ENCODE measurements at places on chromosomes 16 and 17.

- no peak for DNase-seq
Observed at GRCh38 chr16:29835926-29836325, 15.7 kb downstream of the MVP start.

GRCh38 chr16:89408315-89408714 is 82.0 kb downstream of the ANKRD11 start:
- DNase-seq = no peak

DNA sequence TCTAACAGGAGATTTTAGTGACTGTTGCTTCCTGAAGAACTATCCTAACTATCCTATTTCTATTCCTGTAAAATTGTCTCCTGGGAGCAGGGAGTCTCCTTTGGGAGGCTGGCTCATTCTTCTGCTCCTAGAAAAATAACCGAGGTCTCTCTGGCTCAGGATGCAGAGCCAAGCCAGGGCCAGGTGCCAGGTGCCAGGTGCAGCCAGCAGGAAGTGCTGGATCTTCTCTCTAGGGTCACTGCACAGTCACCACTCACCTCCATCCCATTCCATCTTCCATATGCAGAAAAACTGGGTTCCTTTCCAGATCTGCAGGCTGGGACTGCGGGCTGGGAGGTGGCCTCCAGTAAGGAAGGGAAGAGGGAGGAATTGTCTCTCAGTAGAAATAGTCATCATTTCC is 3.8 kb upstream of the TMC7 start:
- DNase-seq = no peak

DNA sequence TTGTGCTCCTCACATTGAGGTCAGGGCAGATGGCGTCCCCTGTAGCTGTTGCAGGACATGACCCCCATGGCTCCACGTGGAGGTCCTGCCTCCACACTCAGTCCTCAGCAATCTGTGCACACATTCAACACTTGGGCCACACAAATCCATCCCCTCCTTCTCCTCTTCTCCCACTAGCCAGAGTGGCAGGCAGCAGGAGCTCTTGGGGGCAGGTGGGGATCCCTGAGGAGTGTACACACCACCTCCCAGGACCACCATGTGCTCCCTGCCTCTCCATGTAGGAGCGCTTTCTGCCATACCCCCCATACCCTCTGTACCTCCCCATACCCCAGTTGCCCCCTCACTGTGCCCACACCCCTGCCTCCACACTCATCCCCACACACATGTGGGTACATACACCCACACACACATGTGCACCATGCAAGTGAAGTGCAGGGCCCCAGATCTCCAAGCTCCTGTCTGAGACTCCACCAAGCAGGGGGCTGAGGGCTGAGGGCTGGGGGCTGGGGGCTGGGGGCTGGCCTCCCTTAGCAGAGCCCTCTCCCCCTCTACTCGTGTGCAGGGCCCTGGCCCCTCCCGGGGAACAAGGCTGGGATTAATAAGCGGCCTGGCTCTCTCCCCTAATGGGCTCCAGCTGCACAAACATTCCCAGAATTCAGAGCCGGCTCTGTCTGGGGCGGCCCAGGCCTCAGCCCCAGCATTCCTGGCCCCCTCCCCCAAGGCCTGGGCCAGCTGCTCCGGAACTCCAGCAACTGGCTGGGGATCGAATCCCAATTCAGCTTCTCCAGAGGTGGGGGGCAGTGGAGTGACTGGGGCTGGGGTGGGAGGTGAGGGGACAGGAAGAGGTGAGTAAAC is 48.2 kb upstream of the MEIOC start:
- no peak for DNase-seq

- peak; percentile 50 for DNase-seq
Observed at GRCh38 chr17:40615068-40615840, 32.4 kb downstream of the SMARCE1 start.

- no peak for DNase-seq
Observed at GRCh38 chr17:40648384-40648968, 858 bp upstream of the SMARCE1 start.

- no peak for DNase-seq
Observed at GRCh38 chr17:12386225-12386624, 279.5 kb upstream of the MYOCD start.

- no peak for DNase-seq
Observed at GRCh38 chr16:74029115-74029792, 267.4 kb upstream of the PSMD7 start.

DNA sequence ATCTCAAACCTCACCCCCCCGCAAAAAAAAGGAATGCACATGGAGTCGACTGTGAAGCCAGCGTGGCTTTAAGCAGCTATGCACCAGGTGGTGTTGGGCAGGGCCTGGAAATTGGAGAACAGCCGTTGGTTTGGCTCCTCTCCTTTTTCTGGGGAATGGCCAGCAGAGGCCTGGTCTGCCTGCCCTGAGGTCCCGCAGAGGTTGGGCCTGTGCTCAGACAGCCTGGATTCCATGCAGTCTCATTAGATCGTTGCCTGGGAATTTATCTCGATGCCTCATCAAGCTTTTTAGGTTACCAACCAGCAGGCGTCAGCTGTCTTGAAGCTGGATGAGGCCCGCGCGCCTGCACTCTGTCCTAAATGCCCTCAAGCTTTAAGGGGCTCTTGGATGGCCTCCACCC is 9.8 kb downstream of the SLC12A3 start:
- DNase-seq = no peak

DNA sequence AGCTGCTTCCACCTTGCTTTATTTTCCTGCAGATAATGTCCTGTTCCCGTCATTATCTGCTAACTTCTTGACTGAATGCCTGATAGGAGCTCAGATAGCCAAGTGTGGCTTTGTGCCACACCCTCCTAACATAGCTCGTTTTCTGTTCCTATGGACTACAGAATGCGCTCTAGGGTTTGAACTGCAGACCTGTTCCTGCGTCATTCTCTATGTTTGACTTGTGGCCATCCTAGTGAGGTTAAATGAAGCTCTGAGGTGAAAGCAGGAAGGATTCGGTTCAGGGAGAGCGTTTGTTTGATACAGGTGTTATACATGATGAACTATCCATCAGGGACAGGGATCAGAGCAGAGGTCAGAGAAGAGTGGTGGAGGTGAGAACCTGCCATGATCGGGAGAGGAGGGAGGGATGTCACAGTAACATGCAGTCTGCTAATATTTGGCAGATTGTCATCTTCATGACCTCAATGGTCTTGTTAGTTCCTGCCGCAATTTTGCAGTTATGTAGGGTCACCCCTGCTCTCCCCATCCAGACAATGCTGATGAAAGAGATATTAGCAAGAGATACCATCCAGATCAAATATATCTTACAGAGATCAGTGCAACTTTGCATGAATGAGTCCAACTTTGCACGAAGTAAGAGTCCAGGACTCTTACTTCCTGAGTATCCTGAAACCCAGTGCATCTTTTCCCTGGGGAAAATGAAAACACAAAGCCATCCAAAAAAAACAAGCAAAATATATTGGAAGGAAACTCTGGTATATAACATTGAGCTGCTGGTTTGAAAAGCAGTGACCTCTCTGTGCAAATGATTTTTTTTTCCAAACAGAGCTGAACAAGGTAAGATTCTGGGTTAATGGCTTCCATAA is 32.8 kb downstream of the MPHOSPH6 start:
- no peak for DNase-seq

GRCh38 chr16:17335826-17336529 is 134.8 kb downstream of the XYLT1 start:
- no peak for DNase-seq

GRCh38 chr17:68327823-68328557 is 36.7 kb downstream of the ARSG start:
- no peak for DNase-seq

GRCh38 chr17:81285179-81285878 is 9.8 kb downstream of the SLC38A10 start:
- no peak for DNase-seq

DNA sequence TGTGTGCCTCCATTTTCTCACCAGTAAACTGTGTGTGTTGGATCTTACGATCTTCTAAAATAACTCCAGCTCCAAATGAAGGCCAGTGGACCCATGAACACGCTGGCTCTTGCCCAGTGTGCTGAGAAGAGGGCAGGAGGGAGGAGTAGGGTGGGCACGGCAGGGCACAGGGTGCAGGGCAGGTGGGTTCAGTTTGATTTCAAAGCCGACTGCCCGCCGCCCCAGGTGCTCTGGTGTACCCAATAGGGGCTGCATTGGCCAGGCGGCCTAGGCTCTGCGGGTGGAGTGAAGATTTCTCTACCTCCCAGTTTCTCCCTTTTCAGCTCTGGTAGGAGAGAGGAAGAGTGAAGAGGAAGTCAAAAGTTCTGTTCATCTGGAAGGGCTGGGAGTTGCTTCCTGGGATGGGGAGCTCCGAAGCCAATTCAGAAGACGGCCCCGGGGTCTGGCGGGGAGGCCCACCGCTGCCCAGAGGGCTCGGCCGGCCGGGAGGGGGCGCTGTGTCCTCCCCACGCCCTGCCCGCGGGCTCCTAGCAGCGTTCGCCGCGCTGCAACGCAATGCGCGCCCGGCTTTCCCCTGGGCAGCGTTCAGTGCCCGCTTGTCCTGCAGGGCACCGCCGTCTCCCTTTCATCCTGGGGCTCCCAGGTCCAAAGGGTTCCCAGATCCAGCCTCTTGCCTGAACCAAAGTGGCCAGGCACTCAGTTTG is 1.1 kb upstream of the CRHR1 start:
- no peak for DNase-seq

DNA sequence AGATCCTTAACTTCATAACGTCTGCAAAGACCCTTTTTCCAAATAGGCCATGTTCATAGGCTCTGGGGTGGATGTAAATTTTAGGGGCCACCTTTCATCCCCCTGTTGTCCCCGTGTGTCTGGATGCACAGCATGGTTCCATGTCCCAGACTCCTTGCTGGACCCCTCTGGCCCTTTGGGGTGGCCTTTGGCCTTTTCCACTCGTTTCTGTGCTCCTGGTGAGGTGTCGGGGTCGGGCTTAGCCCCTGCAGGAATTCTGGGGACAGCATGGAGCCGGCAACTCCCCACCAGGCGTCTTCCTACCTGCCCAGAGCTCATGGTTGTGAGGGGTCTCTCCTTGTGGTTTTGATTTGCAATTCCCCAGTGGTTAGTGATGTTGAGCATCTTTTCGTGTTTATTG is 183.5 kb downstream of the SEC14L1 start:
- no peak for DNase-seq

GRCh38 chr17:41540921-41541625 is 13.0 kb upstream of the KRT19 start:
- peak; percentile 46 for DNase-seq

GRCh38 chr16:70803319-70803718 is 2.4 kb upstream of the VAC14 start:
- DNase-seq = no peak

DNA sequence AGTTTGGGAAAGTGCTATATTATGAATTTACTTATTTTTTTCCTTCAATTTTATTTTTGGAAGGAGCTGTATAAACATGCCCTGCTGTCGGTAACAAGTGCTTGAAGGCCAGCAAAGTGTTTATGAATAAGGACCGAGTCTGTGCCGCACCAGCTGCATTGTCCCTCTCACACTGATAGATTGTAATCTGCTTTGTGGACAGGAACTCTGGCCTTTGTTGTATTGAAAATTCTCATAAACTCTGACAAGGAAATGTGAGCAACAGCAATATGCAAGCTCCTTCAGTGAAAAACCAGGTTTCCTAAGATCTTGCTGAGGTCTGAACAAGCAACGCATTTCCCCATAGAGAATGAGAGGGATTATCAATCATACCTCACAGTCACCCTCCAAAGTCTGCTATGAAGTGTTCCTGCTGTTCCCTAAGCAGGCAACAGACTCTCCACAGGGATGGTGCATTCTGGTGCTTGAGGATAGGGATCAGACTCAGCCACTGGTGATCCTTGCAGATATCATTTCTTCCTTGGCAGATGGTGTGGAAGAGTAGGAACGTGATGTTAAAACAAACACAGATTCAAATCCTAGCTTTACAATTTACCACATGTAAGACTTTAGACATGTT is 109.6 kb downstream of the KCNJ2 start:
- DNase-seq = no peak

DNA sequence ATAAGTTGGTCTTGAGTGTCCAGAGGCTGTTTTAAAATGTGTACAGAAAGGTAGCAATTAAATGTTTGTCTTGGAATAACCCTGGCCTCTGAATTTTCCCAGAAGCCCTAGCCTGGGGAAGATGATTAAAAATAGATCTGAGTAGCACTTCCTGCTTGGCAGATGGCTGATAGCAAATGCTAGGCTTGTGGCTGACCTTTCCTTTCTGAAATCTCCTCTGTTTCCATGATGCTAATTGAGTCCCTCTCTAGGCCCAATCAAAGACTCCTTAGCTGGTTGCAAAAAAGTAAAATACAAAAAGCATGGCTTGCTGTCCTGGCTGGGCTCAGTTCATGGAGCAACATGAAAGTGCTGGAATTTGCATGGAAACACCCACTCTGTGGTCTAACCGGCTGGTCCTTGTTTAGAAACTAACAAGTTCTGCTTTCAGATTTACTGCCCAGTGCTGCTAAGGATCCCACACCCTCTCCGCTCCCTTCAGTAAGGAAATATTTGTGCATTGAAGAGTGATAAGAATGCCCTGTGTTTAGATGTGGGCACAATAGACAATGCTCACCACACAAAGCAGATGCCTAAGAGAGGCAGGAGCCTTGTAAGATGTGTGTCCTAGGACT is 40.8 kb downstream of the YPEL2 start:
- no peak for DNase-seq

- no peak for DNase-seq
Observed at GRCh38 chr17:57752031-57752905, 7.2 kb upstream of the CCDC182 start.

GRCh38 chr16:68387301-68387700 is 61.0 kb downstream of the SMPD3 start:
- no peak for DNase-seq

DNA sequence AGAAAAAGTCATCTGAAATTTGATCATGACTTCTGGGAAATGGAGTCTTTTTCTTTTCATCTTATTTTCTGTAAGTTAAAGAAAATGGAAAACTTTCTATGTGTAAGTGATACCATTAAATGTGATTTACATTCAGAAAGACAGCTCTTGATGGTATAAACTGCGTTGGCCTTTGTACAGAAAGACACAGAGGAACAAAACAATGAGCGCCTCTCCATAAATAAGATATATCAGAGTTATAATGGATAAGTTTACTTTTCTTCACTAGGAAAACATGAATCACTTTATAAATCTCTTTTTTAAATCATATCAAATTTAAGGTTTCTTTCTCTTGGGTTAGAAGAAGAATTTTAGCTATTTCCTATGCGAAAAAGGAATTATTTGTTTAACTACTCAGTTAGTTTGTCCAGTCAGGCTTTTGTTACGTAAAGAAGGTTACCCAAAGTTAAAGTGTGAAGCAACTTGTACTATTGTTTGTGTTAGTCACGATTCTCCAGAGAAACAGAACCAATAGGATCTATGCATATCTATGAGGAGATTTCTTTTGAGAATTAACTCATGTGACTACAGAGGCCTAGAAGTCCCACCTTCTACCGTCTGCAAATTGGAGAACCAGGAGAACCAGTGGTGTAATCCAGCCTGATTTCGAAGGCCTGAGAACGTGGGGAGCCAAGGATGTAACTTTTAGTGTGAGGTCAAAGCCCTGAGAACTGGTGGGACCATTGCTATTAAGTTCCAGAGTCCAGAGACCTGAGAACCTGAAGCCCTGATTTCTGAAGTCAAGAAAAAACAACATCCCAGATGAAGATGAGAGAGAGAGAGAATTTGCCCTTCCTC is 295.4 kb upstream of the KCNJ16 start:
- DNase-seq = no peak

GRCh38 chr16:17241264-17241835 is 229.4 kb downstream of the XYLT1 start:
- no peak for DNase-seq

Data from NCI-H226 (cell line).